ENCODE measurements at places on chromosomes 5 and 9. TPM values are rescaled to one million over a fixed set of nuclear protein-coding genes. Genes with fewer than 3 reads are reported as not detected.

Gene PTTG1
- 8.8 TPM for total RNA-seq

Gene SLC36A2
- not detected for total RNA-seq

Gene ROPN1L
- not detected for total RNA-seq

Gene RXFP3
- not detected for total RNA-seq

Gene OR2K2
- total RNA-seq: not detected

Gene THBS4
- total RNA-seq: not detected

Gene IL5
- total RNA-seq: not detected

Gene GABRB2
- total RNA-seq: not detected

Gene SLC31A2
- 5.4 TPM for total RNA-seq

Gene PCDHGB1
- total RNA-seq: not detected

Gene IL13
- not detected for total RNA-seq

Gene C9orf43
- 0.73 TPM for total RNA-seq

Gene ARSB
- 4.6 TPM for total RNA-seq
